Stimulated activated CD4-positive, alpha-beta T cell treated with anti-CD3 and anti-CD28 coated beads, Interleukin-1b, Interleukin-23, amount 100 ng/mL, for 1 hour (primary cell): ENCODE measurements at places on chromosomes 13 and 19.

- DNase-seq: no peak
Measured at GRCh38 chr19:33207903-33208302, 13.8 kb downstream of the LRP3 start.

- no peak for DNase-seq
Measured at GRCh38 chr13:76804801-76805200, 81.4 kb downstream of the KCTD12 start.

- DNase-seq: no peak
Measured at GRCh38 chr19:44585371-44586133, 27.8 kb upstream of the IGSF23 start.

GRCh38 chr13:41216160-41216559 is 21.8 kb upstream of the KBTBD7 start:
- no peak for DNase-seq

GRCh38 chr19:7366701-7367420 is 18.1 kb downstream of the ARHGEF18 start:
- no peak for DNase-seq

GRCh38 chr19:42353341-42354015 is 28.0 kb downstream of the MEGF8 start:
- no peak for DNase-seq

DNA sequence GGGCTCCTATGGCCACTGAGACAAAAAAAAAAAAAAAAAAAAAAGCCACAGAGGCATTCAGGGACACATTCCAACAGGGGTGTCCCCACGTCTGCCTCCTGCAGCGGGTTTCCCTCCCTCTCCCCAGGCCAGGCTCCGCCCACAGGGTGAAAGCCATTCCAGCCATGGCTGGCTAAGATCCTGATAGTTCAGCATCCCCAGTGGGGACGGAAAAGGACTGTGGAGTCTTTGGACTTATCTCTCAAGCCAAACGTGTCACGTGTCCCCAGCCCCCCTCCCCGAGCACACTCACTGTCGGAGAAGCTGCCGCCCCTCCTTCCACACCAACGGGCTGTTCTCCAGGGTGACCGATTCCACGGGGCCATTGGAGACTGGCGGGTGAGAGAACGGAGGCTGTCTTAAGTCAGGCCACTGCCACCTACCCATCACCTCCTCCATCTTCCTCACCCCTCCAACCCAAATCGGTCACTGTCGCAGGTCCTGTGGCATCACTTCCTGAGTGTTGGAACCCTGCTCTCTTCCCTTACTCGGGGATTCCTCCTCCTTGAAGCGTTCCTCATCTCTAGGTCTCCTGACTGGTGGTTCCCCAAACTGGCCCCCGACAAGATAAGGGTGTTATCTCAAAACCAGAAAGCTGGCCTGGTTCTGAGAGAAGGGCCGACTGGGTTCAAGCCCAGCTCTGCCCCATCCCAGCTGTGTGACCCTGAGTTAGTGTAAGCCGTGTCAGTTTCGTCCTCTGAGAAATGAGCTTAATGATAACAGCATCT is 9.1 kb upstream of the FKRP start:
- DNase-seq: no peak

GRCh38 chr19:6712231-6712630 is 8.2 kb downstream of the C3 start:
- no peak for DNase-seq

- no peak for DNase-seq
Measured at GRCh38 chr13:88736026-88736425, 1064.9 kb downstream of the SLITRK5 start.

GRCh38 chr19:14400951-14401431 is 18.1 kb downstream of the DDX39A start:
- no peak for DNase-seq

DNA sequence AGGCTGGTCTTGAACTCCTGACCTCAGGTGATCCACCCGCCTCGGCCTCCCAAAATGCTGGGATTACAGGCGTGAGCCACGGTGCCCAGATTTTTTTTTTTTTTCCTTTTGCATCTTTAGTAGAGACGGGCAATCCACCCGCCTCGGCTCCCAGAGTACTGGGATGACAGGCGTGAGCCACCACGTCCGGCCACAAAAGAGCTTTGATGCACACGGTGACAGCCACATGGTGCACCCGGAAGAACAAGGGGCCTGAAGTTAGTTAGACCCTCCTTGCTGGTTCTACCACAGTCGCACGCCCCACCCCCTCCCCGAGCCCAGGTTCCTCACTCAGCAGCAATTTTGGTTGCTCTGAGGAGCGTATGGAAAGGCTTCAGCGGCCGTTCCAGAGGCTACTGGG is 54.2 kb upstream of the USE1 start:
- DNase-seq: no peak

GRCh38 chr13:106357198-106357597 is 178.3 kb downstream of the EFNB2 start:
- DNase-seq: no peak

DNA sequence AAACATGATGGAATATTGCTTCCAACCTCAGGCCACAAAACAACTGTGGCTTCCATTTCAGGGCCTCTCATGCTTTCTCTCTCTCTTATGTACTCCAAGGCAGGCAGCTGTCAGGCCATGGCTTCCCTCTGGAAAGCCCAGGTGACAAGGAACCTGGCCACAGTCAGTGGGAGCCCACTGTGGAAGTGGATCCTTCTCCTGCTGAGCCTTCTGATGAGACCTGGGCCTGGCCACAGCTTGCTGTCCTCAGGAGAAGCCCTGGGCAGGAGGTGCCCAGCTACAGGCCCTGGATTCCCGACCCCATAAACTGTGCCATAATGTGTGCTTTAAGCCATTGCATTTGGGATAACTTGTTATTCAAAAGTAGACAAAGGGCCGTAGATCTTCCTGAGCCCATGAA is 71.2 kb downstream of the SPACA7 start:
- no peak for DNase-seq

DNA sequence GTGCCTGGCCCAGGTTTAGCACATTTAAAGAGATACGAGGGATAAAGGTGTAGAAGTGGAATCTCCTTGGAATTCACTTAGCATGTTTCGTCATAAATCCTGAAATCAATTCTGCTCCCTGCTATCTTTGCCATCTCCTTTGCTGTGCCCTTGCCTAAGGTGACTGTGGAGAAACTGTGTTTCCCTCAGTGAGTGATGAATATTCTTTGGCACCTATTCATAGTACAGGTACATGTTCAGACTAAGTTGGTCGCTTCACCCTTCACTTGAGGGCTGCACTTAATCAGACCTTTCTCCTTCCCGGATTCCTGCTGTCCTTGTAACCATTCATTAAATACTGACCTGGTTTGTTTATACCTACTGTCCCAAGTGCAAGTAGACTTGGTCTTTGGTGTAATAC is 17.8 kb downstream of the PCCA start:
- DNase-seq: no peak

- no peak for DNase-seq
Measured at GRCh38 chr13:47417485-47417884, 520.6 kb upstream of the HTR2A start.

GRCh38 chr19:661427-662196 is 1.4 kb downstream of the RNF126 start:
- peak; percentile 55 for DNase-seq

DNA sequence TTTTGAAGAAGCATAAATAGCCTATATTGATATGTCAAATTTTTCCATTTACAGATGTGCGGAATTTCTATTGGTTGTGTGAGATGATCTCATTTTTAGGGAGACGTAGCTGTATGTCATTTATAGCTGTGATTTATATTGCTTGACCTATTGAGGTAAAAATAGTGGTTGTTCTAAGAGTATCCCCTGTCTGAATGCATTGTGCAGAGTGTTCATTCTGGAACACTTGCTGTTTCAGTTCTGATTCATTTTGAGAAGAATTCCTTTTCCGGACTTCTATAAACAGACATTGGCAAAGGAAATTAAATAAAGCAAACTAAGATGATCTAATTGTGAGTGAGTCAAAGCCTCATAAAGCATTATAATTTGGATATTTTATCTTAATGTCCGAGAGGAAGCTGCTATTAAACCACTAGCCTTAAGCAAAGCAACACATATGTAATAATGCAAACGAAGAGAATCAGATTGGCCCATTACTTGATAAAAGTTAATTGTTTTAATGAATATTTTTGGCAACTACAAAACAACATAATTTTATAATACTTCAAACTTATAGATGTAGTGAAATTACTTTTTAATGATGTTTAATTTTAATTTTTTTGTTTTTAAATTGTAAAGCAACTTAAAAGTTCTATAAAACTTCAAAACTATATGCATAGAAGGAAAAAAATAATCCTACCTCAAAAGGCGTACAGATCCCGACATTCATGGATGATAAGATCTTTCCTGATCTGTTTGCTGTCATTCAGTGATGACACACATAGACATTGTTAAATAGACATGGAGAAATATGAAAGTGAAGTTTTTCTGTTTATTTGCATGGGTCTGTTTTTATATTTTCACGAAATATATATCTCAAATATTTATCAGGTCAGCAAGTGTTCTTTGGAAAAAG is 942.6 kb upstream of the SLC10A2 start:
- no peak for DNase-seq

- DNase-seq: no peak
Measured at GRCh38 chr13:30932481-30933353, at the start of gene TEX26. Gene TEX26 (plus strand): TSS chr13:30932656. CDS start chr13:30932716, 60 bp downstream.

DNA sequence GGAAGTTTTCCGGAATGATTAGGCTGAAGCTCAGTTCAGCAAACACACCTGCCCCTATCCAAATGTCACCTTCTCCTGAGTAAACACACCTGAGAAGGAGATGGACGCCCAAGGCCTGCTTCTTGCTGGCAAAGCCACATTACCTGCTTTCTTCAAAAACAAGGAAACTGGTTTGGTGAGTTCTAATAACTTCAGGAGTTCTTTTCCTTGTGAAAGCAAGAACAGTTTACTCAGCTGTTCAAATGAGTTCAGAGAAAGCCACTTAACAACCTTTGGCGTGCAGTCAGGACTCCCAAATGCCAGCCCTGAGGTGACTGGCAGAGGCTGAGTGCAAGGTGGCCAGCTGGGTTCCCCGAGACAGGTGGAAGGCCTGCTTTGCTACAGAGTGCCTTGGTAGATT is 160.5 kb downstream of the STK24 start:
- no peak for DNase-seq

DNA sequence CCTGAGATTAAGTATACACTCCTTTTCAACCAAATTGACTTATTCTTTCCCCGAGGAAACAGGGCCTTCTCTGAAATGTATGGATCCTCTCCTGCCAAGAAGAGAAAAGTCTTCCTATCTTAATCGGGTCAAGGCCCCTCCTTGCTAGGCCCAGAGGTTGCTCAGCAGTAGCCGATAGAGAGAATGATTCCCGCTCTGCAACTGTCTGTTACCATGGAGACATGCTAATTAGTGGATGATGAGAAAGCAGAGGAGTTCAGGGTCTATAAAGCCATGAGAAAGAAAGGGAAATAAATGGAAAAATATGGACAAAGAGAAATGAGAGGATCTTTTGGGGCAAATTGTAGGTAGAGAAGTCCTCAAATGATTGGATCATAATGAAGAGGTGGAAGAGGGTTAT is 103.5 kb downstream of the POU4F1 start:
- no peak for DNase-seq

DNA sequence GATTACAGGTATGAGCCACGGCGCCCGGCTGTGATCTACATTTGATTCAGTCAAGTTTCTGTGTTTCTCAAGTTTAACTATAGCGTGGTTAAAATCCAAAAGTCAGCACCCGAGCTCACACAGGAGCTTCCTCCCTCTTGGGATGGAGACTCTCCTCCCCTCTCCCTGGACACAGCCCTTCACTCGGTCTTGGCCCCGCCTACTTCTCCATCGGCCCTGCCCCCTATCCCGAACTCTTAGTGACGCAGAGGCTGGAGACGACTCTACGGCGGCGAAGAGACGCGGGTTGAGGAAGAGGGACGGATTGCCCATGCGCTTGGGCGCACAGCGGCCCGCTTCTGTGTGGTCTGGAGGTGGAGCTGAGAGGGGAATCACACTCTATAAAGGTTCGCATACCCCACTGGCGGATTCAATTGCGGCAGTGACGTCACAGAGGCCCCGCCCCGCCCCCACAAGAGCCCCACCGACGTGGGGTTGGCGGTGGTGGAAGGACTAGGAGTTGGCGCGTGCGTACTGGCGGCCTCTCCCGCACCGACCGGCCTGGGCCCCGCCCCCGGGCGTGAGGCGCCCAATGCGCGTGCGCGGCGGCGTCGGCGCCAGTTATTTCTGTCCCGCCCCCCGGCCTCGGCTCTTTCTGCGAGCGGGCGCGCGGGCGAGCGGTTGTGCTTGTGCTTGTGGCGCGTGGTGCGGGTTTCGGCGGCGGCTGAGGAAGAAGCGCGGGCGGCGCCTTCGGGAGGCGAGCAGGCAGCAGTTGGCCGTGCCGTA is at the start of gene TRIM28:
TRIM28 (plus strand) TSS at position 239 of the 765 bp plus-strand sequence. CDS start 694 bp downstream, outside the sequence.
- DNase-seq: peak; percentile 100

- no peak for DNase-seq
Measured at GRCh38 chr19:6313398-6313969, 19.9 kb downstream of the ACER1 start.

DNA sequence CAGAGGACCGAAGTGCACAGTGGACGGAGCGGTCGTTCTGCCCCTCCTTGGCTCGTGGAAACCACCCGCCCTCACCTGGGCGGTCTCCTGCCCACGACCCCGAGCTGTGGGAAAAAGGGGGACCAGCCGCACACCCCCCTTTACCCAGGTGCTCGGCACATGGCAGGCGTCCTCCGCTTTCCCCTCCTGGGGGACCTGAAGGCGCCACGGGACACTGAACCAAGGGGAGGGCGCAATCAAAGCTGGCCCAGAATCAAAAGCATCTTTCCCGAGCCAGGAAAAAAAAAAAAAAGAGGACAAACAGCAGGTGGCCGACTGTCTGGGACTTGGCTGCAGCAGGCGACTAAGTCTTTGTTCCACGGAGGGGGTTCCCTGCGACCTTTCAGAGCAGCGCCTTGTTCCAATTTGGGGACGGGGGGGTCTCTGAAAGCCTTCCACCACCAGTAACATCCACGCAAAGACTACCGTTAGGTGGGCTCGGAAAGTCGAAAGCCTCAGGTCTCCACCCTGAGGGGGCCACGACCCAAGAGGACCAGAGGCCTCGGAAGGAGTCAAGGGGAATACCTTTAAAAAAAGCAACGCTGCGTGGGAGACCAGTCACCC is 1.1 kb downstream of the MBD3 start:
- DNase-seq: no peak

DNA sequence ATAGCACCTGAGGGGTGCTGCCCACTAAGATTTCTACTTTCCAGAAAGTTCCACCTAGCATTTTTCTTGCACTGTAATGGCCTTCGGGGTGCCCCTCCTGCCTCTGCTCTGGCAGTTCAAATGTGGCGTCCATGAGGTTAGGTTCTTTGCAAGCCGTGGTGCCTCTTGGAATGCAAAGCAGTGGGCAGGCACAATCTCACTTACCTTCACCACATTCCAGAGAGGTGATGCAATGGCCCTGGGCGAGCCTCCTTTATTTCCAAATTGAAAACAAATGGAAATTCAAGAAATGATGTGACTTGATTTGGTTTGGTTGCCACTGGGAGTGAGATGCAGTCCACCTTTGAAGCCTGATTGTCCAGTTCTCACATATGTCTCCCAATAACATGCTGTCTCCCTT is 46.9 kb downstream of the FGF9 start:
- DNase-seq: no peak

- no peak for DNase-seq
Measured at GRCh38 chr13:66036024-66036614, 1194.0 kb downstream of the PCDH9 start.
